SHP77 treated with DMSO at 0.1 percent for 48 hours (cell line): ENCODE measurements at places on chromosomes 13 and 19.

DNA sequence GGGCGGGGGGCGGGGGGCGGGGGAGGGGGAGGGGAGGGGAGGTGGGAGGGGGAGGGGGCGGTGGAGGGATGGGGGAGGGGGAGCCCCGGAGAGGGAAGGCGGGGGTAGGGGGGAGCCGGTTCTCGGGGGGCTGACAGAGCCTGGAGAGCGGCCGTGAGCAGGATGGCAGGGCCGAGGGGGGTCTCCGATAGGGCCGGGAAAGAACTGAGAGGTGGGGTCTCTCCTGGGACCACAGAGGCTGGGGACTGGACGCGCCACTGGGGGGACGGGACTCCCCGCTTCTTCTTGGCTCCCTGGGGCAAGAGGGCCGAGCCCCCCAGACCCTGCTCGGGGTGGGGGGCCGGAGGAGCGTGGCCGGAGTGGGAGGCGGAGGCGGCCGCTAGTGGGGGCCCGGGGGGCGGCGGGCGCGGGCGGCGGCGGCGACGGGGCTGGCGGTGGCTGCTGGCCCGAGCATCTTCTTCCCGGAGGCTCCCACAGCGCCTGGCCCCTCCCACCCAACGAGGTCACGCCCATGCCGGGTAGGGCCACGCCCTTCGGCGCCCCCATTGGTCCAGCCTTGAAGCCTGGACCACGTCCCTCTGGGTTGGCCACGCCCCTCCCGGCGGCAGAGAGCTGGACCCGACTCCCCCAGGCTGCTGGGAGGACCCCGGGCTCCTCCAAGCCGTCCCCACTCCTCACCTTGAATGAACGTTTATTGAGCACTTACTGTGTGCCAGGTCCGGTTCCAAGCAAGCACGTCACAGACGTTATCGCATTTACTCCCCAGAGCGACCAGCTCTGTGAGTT is at the start of gene NOVA2:
NOVA2 (minus strand) TSS at position 313 of the 786 bp plus-strand sequence. CDS start 514 bp downstream, outside the sequence.
- peak; percentile 45 for DNase-seq

GRCh38 chr13:45332036-45332830 is 8.8 kb downstream of the TPT1 start:
- DNase-seq: no peak

GRCh38 chr19:35559281-35559659 is 4.2 kb downstream of the ATP4A start:
- no peak for DNase-seq

DNA sequence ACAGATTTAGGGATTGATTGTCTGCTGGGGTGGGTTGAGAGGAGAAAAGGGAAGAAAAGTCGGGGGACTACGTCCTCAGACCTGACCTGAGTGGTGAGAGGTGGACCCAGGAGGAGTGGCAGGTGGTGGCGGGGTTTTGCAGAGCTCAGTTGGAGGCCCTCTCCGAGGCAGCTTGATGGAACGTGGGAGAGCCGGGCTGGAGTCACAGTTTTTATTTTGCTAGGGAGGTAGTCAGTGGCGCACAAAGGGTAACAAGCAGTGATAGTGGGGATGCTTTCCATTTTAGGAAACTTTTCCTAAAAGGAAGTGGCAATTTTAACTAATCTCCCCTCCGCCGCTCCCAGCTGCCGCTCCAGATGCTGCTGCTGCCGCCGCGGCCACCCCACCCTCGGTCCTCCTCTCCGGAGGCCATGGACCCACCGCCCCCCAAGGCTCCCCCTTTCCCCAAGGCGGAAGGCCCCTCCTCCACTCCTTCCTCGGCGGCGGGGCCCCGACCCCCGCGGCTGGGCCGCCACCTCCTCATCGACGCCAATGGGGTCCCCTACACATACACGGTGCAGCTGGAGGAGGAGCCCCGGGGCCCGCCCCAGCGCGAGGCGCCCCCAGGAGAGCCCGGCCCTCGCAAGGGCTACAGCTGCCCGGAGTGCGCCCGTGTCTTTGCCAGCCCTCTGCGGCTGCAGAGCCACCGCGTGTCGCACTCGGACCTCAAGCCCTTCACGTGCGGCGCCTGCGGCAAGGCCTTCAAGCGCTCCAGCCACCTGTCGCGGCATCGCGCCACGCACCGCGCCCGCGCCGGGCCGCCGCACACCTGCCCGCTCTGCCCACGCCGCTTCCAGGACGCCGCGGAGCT is 1.1 kb upstream of the ZNF581 start:
- DNase-seq: no peak

- no peak for DNase-seq
These were observed 13.0 kb upstream of the SPC24 start for GRCh38 chr19:11168568-11168967.

- no peak for DNase-seq
These were observed 2874.1 kb upstream of the PCDH20 start for GRCh38 chr13:64289702-64290101.

GRCh38 chr19:55447421-55448174 is 4.5 kb upstream of the SHISA7 start:
- DNase-seq: no peak

DNA sequence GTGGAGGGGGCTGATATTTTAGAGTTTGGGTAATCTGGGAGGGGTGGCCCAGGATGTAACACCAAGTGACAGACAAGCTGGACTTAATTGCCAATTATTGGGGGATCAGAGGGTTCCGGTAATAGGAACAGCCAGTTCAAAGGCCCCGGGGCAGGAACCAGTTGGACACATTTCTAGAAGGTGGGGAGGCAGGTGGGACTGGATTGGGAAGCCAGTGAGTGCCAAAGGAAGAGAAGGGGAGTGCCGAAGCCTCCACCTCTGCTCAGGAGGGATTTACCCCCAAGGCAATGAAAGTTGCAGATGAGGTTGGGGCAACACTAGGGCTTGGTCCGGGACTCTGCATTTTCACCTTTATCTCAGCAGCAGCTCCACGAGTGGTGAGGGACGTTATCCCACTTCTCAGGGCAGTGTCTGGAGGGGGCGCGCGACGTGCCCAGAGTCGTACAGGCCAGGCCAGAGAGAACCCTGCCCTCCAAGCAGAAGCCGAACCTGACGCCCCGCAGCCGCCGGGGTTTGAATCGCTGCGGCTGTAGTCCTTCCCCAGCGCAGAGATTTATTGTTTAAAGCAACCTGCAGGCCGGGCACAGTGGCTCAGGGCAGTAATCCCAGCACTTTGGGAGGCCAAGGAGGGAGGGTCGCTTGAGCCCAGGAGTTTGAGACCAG is 5.7 kb upstream of the JUND start:
- no peak for DNase-seq

DNA sequence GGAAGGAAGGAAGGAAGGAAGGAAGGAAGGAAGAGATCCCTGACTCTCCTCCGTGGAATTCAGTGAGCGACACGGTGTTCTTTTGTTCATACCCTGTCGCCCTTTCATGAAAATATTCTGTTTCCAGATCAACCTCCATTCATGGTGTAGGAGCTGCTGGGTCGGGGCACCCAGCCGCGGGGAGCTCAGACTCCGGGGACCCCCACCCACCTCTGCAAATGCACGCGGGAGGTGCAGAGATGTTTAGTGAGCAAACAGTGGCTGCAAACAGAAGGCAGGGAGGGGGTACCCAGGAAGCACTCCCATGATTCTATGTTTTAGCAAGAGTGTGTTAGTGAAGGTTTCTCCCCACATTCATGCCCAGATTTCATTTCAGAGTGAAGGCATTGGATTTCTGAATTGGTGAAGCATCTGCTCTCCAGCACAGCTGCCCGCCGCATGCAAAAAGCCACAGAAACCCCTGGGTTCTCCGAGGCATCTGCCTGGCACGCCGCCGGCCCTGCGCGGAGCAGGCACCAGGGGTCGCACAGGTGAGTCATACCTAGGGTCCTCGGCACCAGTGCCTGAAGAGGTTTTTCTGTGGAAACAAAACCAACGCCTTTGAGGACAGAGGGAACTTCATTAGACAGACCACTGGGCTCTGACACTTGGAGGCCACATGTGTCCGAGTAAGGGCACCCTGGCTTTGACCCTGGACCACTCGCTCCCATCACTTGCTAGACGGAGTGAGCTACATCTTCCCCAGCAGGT is 80.6 kb downstream of the ZNF557 start:
- no peak for DNase-seq

DNA sequence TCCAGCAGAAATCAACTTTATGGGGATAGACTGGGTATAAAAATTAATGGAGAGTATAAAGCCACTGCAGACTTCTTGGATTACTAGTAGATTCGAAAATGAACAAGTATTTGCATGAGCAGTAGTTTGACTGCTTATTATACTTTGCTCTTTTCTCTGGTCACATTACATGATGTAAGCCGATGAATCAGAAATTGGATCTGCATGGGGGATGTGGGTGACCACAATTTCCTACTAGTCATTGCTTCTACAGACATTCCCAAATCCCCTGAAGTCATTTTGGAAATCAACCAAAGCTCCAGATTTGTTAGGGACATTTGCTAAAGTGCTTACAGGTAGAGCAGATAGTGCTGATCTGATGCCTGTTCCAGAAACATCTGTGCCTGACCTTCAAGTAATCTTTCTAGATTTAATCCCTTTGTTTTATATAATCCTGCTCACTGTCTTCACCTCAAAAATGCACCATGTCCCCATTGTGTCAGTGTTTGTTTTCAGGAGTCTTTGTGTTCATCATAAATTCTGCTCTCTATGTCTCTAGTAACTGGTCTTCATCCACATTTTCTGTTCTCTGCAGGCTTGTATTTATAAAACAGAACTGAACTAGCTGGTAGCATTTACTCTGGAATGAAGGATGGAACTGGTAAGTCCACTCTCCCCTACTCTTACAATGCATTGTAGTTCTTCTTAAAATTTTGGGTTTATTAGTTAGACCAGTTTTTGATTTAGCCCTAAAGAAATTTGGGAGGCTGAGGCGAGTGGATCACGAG is 201.5 kb upstream of the CSNK1A1L start:
- no peak for DNase-seq
